ENCODE measurements at places on chromosomes 11 and 22.

GRCh38 chr11:100624346-100624745, 62.7 kb upstream of the ARHGAP42 start:
- no peak for DNase-seq

DNA sequence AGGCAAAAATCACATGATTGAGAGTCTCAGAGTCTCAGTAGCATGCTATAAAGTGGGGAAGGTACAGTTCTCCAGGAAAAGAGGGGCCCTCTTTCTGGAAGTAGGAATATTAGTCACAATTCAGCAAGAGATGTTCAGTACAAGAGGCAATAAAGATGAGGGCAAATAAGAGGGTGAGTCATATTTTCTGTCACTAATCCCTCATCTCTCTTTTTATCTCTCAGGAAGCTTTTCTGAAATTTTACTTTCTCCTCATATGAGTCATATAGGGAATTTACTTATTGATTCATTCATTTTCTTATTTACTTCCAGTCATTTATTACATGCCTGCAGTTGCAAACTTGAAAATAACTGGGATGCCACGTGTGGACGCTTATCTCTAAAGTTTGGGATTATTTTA, 3.4 kb upstream of the NXPE1 start:
- no peak for DNase-seq

GRCh38 chr22:18066181-18066859, 11.5 kb upstream of the PEX26 start:
- no peak for DNase-seq

GRCh38 chr11:100328626-100329340, 358.3 kb upstream of the ARHGAP42 start:
- peak; percentile 25 for DNase-seq

- no peak for DNase-seq
Observed at GRCh38 chr11:72685560-72686480, 11.6 kb upstream of the PDE2A start.
